ENCODE measurements at places on chromosomes 1 and 21. TPM values are rescaled to one million over a fixed set of nuclear protein-coding genes. Genes with fewer than 3 reads are reported as not detected.

DNA sequence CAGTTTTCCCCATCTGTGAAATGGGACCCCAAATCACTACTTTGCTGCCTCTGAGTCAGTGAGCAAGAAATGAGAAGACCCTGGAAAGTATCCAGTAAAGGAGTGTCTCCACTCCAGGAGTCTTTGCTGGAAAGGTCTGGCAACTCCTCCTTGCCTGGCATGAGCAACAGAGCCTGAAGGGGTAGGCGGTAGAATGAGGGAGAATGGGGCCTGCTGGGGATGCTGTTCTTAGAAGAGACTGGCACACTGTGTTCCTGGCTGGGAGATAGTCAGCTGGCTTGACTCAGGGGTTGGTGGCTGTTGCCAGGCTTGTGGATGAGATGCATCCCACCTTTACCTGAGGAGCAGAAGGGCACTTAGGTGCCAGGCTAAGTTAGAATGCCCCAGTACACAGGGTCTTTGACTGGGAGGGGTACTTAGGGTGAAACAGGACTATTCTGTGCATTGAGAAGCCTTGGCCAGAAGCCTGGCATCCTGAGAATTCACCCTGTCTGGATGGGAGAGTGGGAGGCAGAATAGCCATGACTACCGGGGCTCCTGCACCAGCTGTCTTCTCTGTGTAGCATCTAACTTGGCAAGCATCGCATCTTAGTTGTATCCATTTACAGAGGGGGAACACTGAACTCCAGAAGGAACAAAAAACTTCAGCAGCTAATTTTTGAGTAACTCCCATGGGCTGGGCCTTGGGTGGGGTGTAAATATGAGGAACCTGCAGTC is 2.5 kb downstream of the MFSD2A start:
- no peak for DNase-seq

DNA sequence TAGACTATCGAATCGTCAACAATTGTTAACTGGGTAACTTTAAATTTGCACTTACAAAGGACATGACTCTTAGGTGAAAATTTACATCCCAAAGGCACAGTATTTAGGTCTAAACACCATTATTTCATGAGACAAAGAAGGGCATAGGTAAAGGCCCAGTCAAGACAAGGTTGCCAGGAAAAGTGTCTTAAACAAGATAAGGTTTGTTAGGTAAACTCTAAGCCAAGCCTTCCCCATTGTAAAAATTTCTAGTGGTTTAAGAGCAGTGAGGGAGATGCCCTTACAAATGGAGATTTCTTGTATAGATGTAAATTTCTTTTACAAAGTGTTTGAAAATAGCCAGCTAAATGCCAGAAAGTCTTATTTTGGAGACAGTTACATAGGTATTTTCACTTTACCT is 36.9 kb upstream of the FNBP1L start:
- DNase-seq: no peak

- no peak for DNase-seq
Measured at GRCh38 chr1:224703702-224704101, 87.6 kb downstream of the CNIH3 start.

- DNase-seq: no peak
Measured at GRCh38 chr1:209335178-209335577, 248.3 kb upstream of the CAMK1G start.

DNA sequence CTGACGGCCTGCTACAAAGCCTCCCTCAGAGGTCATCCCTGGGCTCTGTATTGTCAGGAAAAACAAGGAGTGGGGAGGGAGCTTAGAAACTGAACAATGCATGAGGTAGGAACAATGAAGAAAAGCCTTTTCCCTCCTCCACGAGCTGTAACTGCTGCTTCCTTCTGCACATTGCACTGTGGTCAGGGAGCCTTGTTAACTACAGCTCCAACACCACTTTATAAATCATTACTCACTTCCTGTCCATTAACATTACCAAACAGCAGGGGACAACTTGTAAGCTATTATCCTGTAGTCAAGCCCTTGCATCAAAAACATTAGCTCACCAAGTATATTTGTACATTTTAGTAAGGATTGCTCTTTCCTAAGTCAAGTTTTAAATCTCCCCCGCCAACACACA is 336.0 kb upstream of the NR5A2 start:
- DNase-seq: no peak

- DNase-seq: no peak
Measured at GRCh38 chr1:162446946-162447345, 35.0 kb upstream of the SH2D1B start.

GRCh38 chr1:57839067-57839466 is 415.2 kb upstream of the DAB1 start:
- no peak for DNase-seq

The SERPINC1 gene
- not detected for total RNA-seq

The TEX38 gene
- not detected for total RNA-seq

DNA sequence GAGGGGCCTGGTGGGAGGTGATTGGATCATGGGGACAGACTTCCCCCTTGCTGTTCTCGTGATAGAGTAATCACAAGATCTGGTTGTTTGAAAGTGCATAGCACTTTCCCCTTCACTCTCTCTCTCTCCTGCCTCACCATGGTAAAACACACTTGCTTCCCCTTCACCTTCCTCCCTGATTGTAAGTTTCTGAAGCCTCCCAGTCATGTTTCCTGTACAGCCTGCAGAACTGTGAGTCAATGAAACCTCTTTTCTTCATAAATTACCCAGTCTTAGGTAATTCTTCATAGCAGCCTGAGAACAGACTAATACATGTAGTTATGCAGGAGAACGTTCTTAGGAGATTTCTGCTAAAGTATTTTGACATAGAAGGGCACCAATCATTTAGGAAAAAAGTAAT is 59.9 kb upstream of the FBXO28 start:
- no peak for DNase-seq

DNA sequence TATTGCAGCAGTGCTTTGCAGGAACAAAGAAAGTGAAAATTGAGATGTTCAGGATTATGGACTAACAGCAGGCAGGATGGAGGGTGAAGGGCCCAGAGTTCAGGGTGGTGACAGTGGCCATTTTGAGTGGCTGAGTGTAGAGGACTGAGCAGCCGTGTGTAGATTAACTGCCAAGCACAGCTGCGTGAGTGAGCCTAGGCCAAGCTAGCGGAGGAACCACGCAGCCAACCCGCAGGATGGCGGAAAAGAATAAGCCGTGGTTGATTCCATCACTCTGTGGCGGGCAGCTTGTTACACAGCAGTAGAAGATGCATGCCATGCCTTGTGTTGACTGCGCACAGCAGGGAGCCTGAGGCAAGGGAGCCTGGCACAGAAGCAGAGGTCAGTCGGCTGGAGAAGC is 102.5 kb upstream of the KIF26B start:
- DNase-seq: no peak

DNA sequence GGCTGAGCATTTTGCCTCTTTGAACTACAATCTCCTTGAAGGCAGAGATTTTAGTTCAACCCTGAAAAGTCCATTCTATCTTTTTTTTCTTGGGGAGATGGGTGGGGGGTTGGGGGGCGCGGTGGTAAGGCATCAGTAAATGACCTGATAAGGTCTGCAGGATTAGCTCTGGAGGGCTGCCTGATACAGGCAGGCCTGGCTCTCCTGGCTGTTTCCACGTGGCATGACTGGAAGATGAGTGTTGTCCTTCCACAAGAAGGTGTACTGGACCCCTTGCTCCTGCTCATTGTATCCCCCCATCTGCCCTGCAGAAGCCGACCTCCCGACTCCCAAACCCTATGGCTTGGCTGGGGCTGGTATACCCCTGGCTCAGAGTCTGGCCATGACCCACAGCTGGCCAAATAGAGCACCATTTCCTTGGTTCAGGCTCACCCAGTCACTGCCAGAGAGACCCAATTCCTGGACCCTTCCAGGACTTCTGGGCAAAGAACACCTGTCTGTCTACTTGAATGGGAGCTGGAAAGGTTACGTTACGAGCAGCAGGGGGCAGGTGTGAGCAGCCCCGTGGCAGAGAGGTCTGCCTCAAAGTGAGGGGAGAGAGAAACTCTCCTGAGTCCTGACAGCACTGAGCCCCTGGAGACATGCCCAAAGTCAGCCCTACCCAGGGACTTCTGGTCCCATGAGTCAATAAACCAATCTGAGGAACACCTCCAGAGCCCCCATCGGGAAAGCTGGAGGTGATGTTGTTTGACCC is 17.0 kb downstream of the DHRS3 start:
- no peak for DNase-seq

The EXOC8 gene
- total RNA-seq: 11.5 TPM

The TNFRSF14 gene
- total RNA-seq: 49.6 TPM

DNA sequence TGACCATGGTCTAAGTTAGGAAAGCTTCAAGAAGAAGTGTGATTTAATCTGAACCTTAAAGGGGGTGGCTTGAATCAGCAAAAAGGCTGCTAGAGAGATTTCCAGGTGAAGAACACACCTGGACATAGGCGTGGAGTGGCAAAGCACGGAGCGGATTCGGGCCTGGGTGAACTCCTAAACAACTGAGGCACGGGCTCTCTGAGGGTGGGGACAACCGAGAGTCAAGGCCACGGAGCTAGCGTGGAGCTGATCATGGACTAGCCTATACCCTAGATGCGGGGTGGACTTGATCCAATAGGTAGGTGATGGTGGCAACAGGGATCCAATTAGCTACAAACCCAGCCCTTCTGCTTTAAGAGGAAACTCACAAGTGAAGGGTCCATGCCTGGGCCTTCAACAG is 27.8 kb downstream of the SYT2 start:
- no peak for DNase-seq

DNA sequence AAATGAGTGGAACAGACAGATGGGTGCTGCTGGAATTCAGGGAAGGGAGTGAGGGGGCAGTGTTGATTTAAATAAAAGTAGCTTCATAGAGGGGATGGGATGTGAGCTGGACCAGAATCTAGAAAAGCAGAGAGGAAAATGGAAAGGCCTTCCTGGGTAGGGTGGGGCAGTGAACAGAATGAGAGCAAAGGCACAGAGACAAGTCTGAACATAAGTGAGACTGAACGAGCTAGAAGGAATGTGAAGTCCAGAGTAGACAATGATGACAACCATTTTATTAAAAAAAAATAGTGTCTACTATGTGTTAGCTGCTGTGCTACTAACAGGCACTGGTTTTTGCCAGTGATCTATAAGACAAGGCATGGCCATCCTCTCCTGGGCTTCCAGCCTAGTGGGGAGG is 36.0 kb downstream of the ELK4 start:
- no peak for DNase-seq

The MAP3K21 gene
- total RNA-seq: 6.9 TPM

DNA sequence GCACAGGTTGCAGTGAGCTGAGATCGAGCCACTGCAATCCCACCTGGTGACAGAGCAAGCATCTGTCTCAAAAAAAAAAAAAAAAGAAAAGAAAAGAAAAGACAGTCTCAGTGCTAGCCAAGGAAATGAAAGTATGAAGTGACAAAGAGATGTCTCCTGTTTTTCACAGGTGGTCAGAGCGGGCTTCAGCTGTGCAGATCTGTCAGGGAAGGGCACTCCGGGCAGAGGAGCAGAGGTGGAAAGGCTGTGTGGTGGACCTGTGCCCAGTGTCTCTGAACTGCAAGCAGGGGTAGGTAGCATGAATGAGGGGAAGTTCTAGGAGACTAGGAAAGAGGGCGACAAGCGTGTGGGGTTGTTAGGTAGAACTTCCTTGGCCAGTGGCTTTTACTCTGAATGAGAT is 67.5 kb downstream of the CD247 start:
- DNase-seq: no peak

The CASQ1 gene
- total RNA-seq: not detected

GRCh38 chr1:65704318-65704717 is 88.4 kb upstream of the PDE4B start:
- no peak for DNase-seq

DNA sequence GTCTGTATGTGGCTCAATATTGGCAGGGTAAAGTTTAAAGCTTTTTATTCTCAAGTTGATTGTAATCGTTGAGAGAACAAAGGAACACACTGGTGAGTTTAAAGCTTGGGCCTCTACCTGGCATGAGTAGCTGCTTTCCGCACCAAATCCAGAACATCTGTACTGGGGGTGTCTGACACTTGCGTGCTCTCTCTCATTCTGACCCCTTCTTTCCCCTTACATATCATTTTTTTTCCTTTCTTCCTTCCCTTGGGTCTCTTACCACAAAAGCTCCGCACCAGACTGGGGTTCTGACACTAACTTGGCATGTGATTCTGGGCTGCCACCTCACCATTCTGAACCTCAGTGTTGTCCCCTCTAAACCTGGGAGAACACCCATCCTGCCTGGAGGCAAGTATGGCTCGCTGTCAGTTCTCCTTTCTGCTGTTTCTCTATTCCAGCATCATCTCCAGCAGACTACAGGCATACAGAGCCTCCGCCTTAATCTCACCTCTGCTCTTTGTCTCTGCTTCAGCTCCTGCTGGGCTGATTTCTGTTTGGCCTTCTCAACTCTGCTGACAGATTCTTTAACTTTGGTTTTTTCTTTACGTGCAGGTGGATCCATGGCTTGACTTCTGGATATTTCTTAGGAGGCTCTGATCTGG is 859 bp upstream of the ERMAP start:
- DNase-seq: no peak

DNA sequence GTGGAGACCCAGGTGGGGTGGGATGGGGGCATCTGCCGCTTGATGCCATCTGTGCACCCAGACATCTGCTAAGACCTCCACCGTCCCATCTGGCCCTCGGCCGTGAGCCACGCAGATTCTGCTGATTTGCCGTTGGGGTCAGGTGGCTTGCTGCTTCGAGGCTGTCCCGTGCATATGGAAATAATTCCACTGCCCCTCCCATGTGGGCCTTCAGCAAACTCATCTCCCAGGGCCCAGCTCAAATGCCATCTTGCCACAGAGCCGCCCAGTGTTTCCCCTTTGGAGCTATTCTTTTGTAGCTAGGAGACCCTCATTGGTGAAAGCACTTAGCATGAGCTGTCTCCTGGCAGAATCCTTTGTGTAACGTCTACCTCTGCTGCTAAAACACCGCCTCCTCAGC is 99.8 kb downstream of the KAZN start:
- DNase-seq: no peak

- no peak for DNase-seq
Measured at GRCh38 chr21:37073417-37074196, 553 bp downstream of the TTC3 start.

The CHIA gene
- not detected for total RNA-seq

The TBX19 gene
- total RNA-seq: 3.9 TPM

DNA sequence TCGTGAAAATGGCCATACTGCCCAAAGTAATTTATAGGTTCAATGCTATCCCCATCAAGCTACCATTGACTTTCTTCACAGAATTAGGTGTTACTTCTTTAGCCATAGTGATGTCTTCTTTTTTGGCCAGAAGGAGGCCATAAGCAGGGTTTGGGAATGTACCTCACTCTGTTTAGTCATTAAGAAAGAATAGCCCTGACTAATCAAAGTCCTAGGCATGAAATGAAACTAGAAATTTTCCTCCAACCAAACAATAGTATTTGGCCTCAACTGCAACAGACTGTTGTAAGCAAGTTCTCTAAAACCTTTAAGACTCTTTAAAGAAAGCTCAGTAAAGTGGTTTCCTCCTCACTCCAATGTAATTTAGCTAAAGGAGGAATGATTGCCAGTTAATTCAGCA is 163.9 kb downstream of the AKT3 start:
- DNase-seq: no peak

DNA sequence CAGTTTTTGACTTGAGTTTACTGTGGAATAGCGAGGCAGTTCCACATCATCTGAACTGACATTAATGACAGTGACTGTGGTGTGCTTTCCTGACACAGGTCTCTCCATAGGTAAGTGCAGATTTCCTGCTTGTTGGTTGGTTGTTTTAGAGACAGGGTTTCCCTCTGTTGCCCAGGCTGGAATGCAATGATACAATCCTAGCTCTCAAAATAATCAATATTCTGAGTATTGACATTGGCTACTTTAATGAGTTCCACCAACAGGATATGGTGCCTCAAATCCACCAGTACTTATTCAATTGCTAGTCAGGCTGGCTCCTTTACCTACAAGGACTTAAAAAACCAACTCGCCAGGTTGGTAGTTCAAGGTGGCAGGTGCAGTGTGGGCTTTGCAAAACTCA is 63.8 kb downstream of the CLSTN1 start:
- DNase-seq: no peak
